Activated CD4-positive, alpha-beta T cell treated with anti-CD3 and anti-CD28 coated beads, Interleukin-2, amount 10 ng/mL, durations not matched to agents 24 days and 14 days (primary cell): ENCODE measurements at places on chromosomes 1 and 21. TPM values are rescaled to one million over a fixed set of nuclear protein-coding genes. Genes with fewer than 3 reads are reported as not detected.

Gene GSTM1
- total RNA-seq, result 92.2 and 94.2 TPM in 2 replicates

DNA sequence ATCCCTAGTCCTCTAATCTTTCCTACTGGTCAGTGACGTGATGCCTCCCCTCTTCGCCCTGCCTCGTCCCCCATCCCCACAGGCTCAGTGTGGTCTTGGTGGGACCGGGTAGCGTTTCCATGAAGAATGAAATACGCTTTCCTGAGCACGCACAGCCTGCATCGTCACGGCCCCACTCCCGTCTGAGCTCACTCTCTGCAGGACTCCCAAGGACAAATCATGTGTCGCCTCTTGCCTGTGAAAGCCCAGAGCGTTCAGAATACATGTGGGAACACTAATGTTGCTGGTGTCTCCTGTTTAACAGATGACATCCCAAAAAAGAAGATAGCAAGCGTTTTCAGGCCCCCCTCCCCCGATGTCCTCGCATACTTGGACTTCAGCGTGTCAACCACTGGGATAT lies 49.2 kb downstream of the S100B start:
- DNase-seq, result no peak

Gene ZNF697
- 4.5 and 4.8 TPM in 2 replicates for total RNA-seq

Gene MMEL1
- 0.54 and 0.83 TPM in 2 replicates for total RNA-seq

Gene ANGPTL3
- total RNA-seq, result not detected in 2 replicates

- no peak for DNase-seq
These were observed 18.0 kb downstream of the PACC1 start for GRCh38 chr1:212396638-212397037.

GRCh38 chr1:221987860-221988520 lies 246.1 kb upstream of the DUSP10 start:
- DNase-seq, result no peak

DNA sequence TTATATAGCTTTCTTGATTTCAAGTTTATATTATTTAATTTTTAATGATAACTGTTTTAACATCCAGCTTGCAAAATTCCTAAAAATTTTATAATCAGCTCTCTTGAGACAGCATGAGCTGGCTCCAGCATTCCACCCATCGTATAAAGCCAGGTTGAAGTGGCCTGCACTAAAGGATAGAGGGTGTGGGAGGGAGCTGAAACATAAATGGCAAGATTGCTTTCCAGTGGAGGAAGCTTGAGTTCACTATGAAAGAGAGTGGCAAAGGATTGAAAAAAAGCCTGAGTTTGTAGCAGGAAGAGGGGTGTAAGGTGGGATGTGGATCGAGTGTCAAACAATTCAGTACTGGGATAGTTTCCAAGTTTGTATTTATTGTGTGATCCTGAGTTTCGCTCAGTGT lies 48.5 kb upstream of the ZNF644 start:
- no peak for DNase-seq

Gene DNAJC6
- total RNA-seq, result 2.8 and 4.0 TPM in 2 replicates

Gene DNASE2B
- not detected in 2 replicates for total RNA-seq

Gene NTMT2
- not detected in 2 replicates for total RNA-seq

DNA sequence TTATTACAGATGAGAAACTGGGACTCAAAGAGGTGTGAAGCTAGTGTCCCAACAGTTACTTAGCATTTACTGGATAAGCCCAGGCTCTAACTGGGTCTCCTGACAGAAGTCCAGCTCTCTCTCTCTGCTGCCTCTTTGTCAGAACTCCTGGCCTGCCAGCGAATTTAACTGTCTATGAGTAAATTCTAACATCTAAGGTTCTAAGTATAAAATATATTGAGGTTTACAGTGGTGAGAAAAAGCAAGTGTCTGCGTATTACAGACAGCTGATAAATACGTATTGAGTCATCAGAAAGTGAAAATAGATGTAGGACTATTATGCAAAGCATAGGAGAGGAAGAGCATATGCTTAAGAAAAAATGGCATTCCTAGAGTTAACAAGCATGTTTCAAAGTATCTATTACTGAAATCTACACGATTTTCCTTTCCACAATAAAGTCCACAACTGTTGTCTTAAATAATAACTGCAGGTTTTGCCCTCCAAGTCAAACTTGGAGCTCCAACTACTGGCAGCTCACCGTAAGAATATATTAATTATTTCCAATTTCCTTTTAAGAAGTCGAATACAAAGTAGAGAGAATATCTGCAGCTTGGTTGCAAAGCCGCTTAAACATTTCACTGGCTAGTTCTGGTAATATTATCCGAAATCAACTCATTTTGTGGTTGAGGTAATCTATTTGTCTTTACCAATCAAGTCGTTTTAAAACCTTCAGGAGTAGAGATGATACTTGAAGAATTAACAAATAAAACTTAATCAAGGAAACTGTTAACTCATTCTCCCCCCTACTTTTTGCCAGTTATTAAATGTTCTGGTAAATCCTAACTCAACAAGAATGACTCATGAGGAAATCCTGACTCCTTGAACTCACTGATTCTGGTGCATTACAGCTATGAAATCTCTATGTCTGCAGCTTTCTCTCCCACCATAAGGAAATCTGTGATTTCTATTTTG lies 1.4 kb upstream of the RGS2 start:
- DNase-seq, result no peak

GRCh38 chr1:97202481-97203380 lies 481.1 kb downstream of the PTBP2 start:
- DNase-seq, result no peak

Gene PTPRC
- total RNA-seq, result 436 and 438 TPM in 2 replicates

Gene TRIM67
- total RNA-seq, result not detected in 2 replicates

DNA sequence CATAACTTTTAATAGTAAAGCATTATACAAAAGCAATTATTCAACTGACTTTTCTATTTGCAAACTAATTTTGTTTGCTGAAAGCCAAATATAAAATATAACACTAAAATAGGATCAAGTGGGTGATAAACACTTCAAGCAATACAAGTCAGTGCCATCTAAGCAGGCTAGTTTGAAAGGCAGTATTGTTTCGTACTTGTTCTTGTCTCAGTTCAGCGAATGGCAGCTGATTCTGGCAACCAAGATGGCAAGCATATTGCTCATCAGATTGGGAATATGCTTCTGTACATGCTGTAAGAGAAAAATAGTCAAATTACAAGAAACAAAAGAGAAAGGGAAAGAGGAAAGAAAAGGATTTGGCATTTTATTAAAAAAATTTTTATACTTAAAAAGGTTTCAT lies 7.5 kb downstream of the TMEM59 start:
- DNase-seq, result no peak

GRCh38 chr1:18049228-18049627 lies 58.4 kb upstream of the IGSF21 start:
- DNase-seq, result no peak
